Trophoblast cell (in vitro differentiated cells and primary cell): ENCODE measurements at places on chromosomes 13 and 19.

DNA sequence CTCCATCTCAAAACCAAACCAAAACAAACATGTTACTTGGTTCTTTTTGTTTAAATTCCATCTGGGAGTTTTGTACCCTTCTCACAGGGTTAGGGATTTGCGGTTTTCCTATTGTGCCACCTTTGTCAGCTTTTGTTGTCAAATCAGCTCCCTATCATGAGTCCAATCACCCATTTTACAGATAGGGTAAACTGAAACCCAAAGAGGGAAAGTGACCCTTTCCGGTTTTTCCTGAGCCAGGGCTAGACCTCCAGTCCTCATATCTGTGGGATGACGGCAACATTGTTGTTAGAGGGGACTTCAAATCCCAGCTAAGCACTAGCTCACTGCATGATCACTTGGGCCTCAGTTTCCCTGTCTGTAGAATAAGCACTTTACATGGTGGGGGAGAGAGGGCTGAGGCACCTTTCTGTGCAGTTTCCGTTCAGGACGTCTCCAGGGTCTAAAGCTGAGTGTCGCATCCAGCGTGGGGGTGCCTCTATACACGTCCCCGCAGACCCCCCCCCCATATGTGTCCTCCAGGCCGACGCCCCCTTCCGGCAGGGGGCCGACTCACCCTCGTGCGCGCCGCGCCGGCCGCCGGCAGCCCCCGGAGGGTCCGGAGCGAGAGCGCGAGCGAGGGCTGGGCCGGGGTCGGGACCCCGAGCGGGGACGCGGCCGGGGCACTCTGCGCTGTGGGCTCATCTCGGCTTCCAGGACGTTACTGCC, 3.9 kb downstream of the CCDC194 start:
- no peak for DNase-seq

- DNase-seq = no peak
Measured at GRCh38 chr13:100645382-100645781, 29.2 kb downstream of the TMTC4 start.

GRCh38 chr13:54226876-54227275, 1198.3 kb downstream of the OLFM4 start:
- DNase-seq = peak; percentile 33

DNA sequence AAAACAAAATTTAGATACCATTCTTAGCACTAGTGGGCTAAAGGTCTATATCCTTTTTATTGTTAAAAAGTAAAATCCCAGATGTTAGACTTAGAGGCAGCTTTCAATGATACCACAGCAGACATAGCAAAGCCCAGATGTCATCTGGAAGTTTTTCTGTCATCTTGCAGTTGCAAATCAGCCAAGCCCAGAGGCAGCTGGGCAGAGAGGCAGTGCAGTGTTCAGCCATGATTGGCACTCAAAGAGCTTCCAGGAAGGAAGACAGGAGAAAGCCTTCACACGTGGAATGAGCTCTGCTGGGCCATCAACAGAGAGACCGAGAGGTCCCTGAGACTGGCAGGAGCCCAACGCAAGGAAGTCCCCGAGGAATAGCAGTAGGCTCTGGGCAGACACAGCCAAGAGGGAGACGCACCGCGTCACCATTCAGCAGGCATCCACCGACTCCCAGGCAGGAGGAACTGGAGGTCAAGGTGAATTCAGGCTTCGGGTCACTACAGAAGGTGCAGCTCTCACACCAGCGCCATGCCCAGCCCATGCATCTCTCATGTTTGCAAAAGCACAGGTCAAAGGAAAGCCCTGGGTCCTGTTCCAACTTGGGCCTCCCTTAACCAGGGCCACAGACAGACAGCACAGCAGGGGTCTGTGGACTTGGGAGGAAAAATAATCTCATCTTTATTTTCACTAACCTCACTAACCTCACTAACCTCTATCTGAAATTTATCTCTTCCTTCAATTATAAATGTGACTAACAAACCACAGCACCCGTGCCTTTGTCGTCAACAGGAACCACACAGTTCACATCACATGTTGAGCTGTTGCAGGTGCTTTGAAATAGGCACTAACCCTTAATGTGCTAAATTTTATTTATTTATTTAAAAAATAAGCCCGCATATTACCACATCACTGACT, 54.9 kb downstream of the TUBGCP3 start:
- DNase-seq = no peak

DNA sequence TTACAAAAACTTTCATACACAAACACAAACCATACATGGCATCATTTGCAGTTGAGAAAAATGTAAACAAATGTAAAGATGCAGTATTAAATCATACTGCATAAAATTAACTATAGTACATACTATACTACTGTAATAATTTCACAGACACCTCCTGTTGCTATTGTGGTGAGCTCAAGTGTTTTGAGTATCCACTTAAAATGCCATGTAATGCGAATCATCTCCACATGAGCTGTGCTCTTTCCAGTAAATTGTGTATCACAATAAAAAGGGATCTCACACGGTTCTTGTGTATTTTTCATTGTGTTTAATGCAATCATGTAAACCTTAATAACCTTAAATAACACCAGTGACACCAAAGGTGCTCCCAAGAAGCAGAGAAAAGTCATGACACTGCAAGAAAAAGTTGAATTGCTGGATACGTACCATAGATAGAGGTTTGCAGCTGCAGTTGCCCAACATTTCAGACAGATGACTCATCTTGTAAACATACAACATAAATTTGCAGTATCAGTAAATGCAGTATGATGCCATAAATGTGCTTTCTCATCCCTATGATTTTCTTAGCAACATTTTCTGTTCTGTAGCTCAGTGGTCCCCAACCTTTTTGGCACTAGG, 166.6 kb downstream of the RAP2A start:
- DNase-seq = peak; percentile 41

DNA sequence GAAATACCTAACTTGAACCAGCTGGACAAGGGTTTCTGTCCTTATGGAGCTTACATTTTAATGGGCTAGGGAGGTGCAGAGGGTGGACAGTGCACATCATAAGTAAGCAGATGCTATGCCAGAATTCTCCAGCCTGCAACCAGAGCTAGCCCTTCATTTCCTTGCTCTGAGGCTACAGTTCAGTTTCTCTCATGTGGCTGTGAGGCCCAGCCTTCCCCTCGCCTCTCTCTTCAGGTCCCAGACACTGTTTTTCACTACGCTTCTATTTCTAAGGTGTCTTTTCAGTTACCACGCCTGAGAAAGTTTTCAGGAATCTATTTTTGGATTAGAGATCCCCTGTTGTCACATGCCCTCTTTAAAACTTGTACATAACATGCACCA, 141.9 kb downstream of the PCCA start:
- DNase-seq = no peak

- no peak for DNase-seq
Measured at GRCh38 chr13:30744681-30745077, 9.3 kb downstream of the ALOX5AP start.

GRCh38 chr19:12364391-12365235, 870 bp downstream of the ZNF442 start:
- no peak for DNase-seq

- no peak for DNase-seq
Measured at GRCh38 chr19:11450570-11451326, 15.3 kb downstream of the PRKCSH start.

- no peak for DNase-seq
Measured at GRCh38 chr13:40457929-40458719, 208.3 kb downstream of the FOXO1 start.

DNA sequence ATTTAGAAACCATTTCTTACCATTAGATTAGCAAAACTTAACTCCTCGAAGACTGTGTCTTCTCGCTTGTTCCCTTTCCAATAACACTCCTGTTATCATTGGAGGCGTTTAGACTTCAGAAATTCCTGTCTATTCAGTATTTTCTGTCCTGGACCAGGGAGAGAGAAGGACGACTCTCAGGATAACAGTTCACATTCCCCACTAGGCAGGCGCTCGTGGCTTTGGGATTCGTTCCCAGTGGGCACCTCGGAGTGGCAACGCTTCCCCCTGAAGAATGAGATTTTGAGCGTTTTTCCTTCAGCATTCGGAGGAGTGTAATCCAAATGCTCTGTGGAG, 429 bp upstream of the ZNF225 start:
- DNase-seq = no peak

GRCh38 chr13:109273326-109273751, 513.0 kb downstream of the IRS2 start:
- DNase-seq = peak; percentile 42

GRCh38 chr13:43584751-43585150, 202.0 kb downstream of the ENOX1 start:
- DNase-seq = no peak

GRCh38 chr19:1632462-1633268, 19.8 kb downstream of the TCF3 start:
- no peak for DNase-seq

GRCh38 chr19:37817180-37817981, 38.0 kb upstream of the ZNF573 start:
- DNase-seq = peak; percentile 28

- no peak for DNase-seq
Measured at GRCh38 chr13:48255090-48255489, 22.1 kb downstream of the ITM2B start.

- DNase-seq = no peak
Measured at GRCh38 chr19:33159893-33160292, 28.0 kb downstream of the WDR88 start.

DNA sequence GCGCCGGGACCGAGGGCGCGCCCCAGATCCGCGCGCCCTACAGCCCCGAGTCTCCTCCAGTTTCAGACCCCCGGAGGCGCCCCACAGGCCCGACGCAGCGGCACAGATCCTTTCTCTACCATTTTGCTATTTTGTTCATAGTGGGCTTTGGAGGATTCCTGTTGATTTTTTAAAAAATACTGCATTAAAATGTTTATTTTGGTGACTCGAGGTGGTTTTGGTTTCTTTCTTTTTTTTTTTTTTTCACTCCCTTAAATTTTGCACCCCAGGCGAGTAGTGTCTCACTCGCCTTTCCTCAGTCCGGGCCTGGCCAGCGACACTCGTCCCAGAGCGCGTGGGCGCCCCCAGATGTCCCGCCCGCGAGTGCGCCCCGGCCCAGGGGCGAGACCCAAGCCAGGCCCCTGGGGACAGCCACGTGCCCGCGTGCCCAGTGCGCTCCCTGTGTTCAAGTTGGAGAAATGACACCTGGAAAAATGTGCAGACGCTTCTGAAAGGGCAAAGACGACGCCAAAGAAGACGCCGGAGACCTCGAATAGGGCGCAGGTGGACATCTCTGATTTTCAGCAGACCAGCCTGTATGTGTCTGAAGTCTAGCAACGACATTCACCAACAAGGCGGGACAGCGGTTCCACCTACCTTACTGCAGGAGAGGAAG, 471 bp upstream of the INSR start:
- peak; percentile 59 for DNase-seq

GRCh38 chr13:73388586-73388985, 329.8 kb downstream of the KLF5 start:
- no peak for DNase-seq

DNA sequence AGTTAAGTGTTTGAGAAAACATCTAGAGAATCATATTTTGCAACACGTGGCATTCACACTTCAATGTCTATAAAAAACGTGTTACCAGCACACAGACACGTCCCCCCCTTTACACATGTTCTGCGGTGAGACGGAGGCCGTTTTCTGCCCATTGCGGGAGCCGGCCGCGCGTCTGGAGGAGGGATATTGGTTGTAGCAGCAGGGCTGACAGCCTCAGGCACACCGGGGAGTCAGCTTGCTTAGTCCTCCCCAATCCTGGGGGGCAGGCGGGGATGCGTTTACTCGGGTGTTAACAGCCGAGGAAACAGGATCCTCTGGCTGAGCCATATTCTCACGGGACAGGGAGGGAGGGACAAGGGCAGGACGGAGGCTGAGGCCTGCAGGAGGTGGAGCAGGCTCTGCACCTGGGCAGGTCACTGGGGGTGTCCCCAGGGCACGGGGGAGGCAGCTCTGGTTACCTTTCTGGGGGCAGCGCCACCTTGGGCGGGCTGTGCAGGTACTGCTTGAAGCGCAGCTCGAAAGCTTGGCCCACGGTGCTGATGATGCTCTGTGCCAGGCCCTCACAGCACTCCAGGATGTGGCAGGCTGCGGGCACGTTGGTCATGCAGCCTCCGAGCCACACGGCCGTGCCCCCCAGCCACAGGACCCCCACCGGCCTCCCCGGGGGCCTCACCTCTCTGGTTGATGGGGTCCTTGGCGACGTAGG, 25.0 kb downstream of the SHC2 start:
- DNase-seq = no peak

DNA sequence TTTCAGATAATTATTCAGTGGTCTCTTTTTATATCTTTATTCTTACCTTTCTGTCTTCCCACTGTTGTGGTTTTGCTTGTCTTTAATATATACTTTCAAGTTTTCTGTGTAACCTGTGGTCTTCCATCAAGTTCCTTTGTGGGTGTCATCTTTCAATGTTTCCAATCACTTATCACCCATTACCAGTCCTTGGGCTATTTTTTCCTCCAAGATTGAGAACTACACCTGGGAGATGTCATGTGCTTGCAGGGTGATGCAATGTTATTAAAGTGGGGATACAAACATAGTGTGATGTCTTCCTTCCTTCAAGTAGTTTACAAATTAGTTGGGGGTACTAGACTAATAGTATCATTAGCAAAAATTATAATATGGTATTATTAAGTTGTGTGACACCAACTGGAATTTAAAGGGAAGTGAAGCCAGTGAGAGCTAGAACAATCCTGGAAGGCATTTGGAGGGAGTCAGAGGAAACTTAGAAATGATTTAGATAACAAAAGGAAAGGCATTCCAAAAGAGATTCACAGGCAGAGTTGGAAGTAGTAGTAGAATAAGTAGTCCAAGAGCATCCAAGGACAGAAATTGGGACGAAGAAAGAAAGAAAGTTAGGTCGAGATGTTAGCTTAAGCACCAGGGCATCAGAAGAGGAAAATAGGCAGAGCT, 3.4 kb downstream of the FNDC3A start:
- no peak for DNase-seq

DNA sequence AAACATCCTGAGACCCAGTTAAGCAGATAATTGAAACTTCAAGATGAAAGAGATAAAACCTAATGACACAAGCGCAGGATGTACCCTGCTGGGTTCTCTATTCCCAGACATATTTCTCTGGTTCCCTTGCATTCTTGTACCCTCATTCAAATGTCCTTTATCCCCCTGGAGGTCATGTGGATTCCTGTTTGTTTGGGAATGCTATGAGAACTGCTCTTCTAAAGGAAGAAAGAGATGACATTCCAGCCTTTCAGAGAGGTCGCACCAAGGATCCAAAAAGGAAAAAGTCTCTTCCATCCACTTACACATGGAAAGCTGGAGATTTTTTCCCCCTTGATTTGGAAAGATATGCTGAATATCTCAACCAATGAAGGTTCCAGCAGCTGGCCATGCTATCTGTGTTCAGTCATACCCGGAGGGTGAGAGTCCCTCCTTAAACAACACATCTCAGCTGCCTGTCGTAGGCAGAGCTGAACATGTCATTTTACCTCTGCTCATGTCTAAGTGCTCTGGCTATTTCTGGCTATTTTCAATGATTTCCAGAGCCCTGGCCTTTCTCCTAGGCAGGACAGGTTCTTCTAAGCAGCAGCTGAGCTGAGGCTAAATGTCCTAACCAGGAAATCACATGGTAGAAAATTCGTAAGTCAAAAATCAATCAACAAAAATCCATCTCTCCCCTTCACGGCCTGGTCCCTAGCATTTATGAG, 52.5 kb downstream of the C13orf42 start:
- no peak for DNase-seq

DNA sequence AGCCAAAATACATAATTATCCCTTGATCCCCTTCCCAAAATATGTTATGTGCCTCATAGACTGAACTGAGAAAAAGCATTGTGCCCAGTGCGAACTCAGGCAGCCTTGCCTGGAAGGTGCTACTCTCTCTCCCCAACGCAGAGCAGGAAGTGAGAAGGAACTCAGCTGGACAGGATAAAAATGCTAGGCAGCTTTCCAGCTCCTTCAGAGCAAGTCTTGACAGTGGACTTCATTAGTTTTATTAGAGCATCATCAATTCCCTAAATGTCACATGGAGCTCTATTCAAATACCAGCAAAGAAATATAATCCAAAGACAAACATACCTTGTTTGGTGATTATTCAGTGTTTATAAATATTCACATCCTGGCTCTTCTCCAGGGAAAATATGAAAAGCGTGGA, 202.4 kb downstream of the RFC3 start:
- no peak for DNase-seq
